ENCODE measurements at places on chromosomes 5 and 9.

DNA sequence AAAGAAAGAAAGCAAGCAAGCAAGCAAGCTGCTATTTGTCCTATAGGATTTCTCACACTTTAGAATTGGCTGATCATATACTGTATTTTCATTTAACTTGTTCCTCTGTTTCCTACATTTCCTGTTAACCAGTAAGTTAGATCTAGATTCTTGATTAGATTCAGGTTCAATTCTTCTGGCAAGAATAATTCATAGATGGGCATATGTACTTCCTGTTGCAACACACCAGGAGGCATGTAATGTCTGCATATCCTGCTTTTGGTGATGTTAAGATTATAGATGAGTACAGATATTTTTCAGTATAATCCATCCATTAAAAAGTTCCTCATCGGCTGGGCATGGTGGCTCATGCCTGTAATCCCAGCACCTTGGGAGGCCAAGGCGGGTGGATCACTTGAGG, 10.8 kb upstream of the KIF27 start:
- no peak for DNase-seq

DNA sequence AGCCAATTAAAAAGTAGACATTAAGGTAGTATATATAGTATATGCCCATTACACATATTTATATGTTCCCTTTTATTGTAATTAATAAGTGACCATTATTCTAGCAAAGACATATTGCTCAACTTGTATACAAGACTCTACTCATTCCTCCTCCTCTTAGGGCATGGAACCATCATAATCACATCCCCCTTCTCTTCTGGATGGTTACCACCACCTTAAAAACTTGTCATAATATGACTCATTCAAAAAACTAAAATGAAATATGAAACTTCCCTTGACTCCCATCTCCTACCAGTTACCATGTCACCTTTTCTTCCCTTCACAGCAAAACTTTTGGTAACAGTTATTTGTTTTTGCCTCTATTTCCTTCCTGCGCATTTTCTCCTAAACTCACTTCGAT, 438.7 kb downstream of the KDM4C start:
- no peak for DNase-seq

- DNase-seq, result no peak
Observed at GRCh38 chr5:119743927-119744326, 114.6 kb downstream of the FAM170A start.

- DNase-seq, result no peak
Observed at GRCh38 chr9:10134266-10134665, 478.5 kb downstream of the PTPRD start.

All from stimulated activated CD4-positive, alpha-beta T cell treated with anti-CD3 and anti-CD28 coated beads, Interleukin-4, amount 100 ng/mL, for 48 hours (primary cell).